ENCODE measurements at places on chromosomes 7 and 10.

DNA sequence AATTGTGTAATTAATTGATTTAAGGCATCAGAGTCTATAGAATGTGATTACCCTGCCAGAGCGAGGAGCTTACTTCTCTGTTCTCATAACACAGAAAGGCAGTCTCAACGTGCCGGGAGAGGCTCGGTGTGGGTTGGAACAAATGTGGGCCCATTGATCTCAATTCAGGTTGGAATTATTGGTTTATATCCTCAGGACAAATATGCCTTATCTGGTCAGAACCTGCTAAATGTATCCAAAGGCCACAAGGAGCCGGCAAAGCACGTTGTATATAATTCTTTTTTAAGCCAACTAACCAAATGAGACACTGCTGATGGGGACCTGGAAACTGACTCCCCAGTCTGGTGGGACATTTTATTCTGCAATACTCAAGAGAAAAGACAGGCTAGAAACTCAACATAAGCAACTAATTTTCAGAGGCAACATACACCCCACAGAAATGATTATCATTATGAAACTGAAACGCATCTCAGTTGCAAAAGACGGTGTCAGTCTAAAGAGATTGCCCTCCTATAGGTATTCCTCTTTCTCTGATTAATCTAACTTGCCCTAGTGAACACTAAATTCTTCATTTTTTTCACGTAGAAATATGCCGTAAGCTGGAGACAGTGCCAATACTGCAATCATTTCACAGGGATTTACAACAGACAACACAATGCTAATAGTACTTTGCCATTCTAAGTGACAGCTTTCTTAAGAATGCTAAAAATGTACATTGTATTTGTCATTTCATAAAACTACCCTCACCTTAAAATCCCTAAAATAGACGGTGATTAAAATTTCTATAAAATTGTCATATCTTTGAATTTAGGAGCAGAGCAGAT is 9.4 kb downstream of the EBF3 start:
- DNase-seq: no peak

- no peak for DNase-seq
Measured at GRCh38 chr10:23481363-23481961, 42.6 kb downstream of the OTUD1 start.

- DNase-seq: no peak
Measured at GRCh38 chr7:47301105-47301477, 280.8 kb downstream of the TNS3 start.

DNA sequence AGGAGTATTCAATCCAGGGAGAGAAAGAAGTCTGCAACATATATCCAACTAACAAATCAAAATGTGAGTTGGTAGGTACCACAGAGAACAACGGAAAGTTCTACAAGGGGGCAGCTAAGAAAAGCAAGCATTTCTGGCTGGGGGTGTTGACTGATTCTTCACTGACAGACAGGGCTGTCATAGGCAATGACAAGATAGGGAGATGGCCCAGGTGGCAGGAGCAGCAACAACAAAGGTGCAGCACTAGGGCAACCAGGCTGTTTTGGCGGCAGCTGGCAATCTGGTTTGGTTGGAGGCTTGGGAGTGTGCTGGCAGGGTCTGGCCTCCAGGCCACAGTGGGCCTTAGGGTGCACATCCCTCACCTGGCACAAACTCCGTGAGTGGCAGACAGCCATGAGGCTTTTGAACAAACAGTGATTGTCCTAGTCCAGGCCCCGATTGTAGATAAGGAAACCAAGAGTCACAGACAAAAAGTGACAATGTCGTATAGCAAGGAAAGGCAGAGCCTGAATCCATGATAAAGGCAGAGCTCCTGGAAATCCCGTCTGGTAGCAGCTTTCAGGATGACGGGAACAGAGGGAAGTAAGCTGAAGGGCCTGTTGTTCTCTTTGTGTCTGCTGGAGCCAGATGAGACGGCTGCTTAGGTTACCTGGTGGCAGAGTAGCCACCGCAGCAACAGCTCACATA is 28.4 kb downstream of the DPCD start:
- DNase-seq: no peak

DNA sequence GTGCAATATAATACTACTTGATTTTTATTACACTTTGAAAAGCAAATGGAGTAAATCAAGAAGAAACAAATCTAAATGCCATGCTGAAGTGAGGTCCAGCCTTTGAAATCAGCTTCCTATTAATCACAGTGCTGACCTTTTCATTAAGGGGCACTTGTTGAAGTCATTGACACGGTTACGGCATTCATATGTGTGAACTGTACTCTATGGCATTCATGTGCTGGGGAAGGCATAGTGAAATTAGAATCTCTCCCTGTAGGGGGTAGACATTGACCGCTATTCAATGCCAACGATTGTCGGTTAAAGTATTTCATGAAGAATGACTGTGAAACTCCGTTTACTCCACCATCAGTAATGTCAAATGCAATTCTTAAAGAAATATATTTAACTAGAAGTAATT is 296.1 kb upstream of the SEMA3A start:
- no peak for DNase-seq

DNA sequence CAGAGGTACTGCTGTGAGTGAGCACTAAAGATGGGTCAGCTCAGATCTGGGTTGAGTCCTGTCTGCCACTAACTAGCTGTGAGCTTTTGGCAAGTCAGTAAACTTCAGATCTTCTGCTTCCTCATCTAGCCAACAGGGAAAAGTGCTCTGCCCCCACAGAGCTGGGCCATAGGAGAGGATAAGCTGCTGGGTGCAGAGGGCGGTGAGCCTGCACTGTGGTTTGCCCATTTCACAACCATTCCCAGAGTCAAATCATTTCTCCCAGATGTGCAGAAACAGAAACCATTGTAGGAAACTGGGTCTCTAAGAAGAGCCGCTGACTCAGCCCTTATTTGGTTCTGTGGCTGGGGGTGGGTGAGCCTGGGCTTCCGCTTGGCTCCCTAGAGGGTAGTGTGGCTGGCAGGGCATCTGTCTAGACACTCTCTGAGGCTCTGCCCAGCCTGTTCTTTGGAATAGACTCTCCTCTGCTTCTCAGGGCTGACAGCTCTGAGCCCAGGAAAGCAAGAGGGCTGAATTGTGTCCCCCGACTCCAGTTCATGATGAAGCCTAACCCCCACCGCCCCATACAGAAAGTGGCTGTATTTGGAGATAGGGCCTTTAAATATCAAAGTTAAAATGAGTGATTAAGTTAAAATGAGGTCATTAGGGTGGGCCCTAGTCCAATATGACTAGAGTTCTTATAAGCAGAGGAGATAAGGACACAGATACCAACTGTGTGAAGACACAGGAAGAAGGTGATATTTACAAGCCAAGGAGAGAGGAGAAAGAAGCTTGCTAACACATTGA is 29.5 kb upstream of the ARHGAP22 start:
- DNase-seq: no peak

- DNase-seq: no peak
Measured at GRCh38 chr7:5230265-5231067, 40.4 kb downstream of the WIPI2 start.

- DNase-seq: peak; percentile 41
Measured at GRCh38 chr7:64882341-64883112, 20.5 kb upstream of the ZNF273 start.

DNA sequence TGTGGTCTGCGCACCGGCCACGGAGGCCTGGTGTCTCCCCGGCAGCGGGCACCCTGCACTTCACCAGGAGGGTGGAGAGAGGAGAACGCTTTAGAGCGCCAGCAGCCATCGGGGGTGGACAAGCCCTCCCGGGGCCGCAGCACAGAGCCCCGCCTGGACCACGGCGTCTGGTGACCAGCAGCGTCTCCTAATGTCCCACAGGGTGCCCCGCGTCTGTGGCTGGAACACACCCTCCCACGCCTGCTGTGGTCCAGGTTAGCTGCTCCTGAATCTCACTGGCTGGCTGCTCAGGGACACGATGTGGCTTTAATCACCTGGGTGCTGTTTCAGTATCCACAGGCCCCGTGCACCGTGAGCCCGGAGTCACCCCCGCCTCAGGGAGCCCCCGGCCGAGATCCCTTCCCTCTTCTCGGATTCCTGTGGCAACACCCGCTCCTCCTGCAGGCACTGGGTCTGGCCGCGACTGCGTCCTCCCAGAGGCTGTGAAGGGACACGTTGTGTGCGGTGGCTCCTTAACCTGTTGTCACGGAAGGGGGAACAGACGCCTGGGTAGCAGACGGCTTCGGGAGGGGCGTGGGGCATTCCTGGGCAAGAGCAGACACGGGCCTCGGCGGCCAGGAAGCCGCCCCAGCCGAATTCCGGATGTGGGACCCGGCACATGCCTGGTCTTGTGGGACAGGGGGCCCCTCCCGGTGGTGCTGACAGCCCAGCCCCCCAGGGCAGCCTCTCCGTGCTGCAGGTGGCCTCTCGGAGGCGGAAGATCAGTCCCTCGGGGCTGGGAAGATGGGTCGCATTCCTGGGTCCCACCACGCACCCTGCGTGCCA is 78.9 kb downstream of the FOXL3 start:
- DNase-seq: no peak

DNA sequence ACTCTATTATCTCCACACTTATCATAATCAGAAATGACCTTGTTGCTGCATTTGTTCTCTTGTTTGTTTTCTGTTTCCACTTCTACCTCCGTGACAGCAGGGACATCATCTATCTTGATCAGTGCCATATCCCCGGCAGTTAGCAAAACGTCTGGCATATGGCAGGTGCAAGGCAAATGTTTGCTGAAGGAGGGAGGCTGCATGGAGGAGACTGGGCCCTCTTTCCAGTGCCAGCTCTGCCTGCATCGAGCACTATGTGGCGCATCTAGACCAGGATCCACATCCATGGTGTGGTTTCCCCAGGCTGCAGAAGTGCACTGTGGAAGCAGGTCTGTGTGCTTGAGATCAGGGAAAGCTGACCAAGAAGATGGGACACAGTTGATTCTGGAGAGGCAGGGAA is 181.2 kb downstream of the KCNMA1 start:
- no peak for DNase-seq

DNA sequence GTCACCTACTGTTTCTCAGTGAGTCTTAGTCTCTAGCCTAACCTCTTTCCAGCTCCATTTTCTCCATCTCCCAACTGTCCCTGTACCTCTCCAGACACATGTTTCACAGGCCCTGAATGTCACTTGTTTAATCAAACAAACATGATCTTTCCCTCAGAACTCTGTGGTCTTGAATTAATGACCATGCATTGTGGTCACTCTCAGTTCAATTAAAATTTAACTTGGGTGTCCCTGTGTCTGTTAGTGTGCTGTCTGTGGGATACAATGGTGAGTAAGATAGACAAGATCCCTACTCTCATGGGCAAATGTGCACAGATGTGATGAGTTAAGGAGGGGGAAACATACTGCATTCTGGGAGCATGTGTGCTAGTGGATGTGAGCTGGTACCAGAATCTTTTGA is 65.0 kb downstream of the RBM33 start:
- DNase-seq: no peak

- no peak for DNase-seq
Measured at GRCh38 chr7:66682350-66683093, 53.8 kb downstream of the KCTD7 start.

GRCh38 chr10:16612115-16612980 is 90.7 kb upstream of the C1QL3 start:
- peak; percentile 34 for DNase-seq

DNA sequence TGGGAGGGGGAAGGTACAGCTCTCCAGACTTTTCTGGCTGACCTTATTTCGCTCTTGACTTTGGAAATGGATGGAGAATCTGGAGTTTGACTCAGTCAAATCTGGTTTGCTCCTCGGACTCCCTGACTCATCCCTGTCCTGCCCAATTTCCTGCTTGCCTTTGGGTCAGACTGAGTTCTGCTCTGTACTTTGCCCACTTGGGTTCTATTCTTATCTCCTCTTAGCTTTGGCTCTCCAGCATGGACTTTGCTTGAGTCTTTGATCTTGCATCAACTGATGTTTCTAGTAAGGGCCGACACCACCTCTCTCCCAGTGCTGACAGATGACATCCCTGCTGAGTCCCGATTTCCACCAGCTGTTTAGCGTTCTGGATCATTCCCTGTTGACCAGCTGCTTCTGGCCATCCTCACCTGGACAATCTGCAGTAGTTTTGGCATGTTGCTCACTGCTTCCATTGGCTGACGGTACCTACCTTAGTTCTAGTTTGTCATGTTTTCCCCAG is 335.3 kb downstream of the SUGCT start:
- DNase-seq: no peak

- DNase-seq: no peak
Measured at GRCh38 chr7:64907641-64908326, 4.7 kb downstream of the ZNF273 start.

DNA sequence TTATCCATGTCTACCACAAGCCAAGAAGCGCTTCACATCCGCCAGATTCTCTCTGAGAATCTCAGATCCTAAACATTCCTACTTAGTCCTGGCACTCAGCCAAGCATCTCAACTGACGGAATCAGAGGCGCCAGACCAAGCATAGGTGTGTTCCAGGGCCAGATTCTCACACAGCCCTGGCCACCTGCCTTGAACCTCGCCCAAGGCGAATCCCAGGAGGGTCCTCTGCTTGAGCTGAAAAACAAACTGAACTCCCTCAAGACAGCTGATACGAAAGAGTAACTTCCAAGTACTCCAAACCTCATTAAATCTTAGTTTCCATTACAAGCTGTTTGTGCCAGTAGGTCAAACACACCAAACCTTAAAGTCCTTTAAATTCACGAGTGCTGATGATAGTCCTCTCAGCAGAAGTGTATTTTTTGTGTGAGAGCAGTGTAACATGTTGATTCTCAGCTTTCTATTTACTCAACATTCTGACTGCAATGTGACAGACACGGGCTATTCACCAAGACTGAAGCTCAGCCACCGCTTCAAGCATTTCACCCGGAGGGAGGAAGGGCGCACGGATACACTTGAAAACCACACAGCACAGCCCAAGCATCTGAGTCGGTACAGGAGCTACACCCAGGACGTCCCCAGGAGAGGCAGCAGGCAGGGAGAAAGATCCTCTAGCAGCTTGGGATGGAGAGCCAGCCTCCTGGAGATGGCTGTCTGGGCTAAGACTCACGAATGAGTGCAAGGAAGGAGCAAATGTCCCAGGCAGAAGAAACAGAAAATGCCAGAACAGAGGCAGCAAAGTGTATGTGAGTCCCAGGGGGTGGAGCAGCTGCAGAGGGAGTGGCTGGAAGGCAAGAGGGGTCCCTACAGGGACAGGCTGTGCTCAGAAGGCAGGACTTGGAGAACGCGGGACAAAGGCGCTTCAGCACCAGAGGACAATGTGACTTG is 6.0 kb downstream of the PARD3 start:
- no peak for DNase-seq

DNA sequence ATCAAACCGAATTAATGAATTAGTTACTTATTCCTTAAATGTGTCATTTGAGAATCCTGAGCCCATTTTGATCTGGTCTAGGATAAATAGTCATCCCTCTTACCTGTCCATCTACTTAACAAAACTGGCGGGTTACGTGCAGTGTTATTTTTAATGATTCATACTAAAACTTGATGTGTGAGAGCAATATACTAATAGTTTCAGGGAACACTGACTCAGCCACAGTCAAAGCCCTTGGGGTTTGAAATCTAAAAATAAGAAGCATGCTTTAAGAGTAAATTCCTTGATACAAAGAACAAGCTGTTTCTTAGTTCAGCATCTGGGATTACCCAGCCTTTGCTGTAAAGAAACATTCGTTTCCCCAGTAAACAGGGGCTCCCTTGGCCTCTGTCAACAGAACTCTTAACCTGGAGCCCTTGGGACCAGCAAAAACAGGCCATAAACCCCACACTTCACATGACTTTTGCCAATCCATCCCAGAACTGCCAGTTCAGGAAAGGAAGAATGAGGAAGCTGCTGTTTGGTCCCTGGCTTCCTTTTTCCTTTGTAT is 370.6 kb upstream of the IGFBP3 start:
- DNase-seq: peak; percentile 12

All from GM13977 (cell line).